Central memory CD8-positive, alpha-beta T cell (primary cell): ENCODE measurements at places on chromosomes 1 and 21.

- no peak overlapping the region for H3K4me3 ChIP-seq
- no peak overlapping the region for H3K27ac ChIP-seq
- H3K36me3 ChIP-seq = peaks cover 4% of the 10 kb centered on the region
- H3K27me3 ChIP-seq = no peaks in the 10 kb centered on the region
Observed at GRCh38 chr21:43372663-43373361, 54.1 kb downstream of the SIK1 start.

DNA sequence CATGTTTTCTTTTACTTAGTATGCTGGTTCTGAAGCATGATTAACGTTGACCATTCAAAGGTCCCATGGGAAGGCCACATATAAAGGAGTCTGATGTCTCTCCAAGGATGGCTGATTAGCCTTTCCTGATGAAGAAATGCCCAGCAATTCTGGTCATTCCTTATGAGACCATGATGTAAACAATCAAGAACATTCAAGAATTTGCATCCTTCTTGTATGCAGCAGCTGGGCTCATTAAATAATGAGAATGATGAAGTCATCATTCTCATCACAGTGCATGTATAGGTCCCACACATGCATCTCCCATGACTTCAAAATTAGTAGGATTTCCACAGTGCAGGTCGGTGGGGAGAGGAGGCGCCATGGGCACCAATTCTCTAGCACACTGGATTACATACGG is 85.4 kb downstream of the APP start:
- no peak overlapping the region for H3K4me3 ChIP-seq
- no peak for DNase-seq
- peaks cover 2% of the 10 kb centered on the region for H3K36me3 ChIP-seq
- H3K4me1 ChIP-seq = no peaks in the 10 kb centered on the region

DNA sequence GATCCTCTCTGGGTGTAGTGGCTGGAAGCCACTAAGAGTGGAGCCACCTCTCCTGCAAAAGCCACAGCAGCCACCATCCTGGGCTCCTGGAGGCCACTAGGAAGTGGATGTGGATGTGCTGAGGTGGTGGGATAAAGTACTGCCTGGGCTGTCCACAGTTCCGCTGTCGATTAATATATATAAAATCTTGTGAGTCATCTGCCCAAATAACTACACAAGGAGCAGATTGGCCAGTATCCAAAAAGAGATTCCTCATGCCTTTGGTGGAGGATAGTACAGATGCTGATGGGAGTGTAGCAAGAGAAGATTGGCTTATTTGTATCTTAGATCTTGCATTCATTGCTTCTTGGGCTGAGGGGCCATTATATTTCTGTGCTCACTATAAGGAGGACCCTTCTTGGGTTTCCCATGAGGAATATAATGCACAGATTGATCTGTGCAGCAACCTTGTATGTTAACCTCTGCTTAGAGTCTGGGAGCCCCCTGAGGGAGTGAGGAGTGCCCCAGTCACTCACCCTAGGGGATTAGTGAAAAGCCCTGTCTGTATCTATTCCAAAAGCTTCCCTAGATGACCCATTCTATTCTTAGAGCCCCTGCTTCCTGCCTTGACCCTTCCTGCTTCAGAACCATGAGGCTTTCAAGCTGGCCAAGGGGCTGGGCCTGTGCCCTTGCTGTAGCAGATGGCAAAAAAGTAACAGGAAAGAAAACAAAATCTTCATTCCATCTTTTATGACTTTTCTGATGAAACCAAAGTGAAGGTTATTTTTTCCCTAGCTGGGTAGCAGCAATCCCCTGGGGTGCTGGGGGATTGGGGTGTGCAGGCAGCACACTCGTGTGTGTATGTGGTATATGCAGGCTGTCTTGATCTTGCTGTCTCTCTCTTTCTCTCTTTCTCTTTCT is 31.7 kb downstream of the RCSD1 start:
- H3K27ac ChIP-seq = peak overlapping the region; percentile 65
- DNase-seq = no peak
- peaks cover 94% of the 10 kb centered on the region for H3K4me1 ChIP-seq
- H3K27me3 ChIP-seq = no peaks in the 10 kb centered on the region

DNA sequence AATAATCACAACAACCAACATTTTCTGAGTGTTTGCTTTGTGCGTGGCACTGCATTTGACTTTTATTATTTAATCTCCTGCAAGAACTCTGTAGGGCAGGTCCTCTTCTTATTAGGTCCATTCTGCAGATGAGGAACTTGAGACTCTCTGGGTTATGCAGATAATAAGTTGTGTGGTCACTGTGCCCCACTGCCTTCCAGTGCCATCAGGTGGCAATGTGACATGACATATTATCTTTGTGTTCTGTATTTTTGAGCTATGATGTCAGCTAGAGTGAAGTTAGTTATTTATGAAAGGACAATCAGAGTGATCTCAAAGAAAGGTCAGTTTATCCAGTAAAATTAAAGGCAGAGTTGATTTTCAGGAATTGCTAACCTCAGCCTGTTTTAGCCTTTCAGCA is 196.0 kb downstream of the FMN2 start:
- no peak for DNase-seq
- no peaks in the 10 kb centered on the region for H3K4me1 ChIP-seq
- H3K36me3 ChIP-seq = no peaks in the 10 kb centered on the region
- H3K27ac ChIP-seq = no peak overlapping the region

- H3K4me3 ChIP-seq = no peak overlapping the region
- no peak for DNase-seq
- H3K4me1 ChIP-seq = no peaks in the 10 kb centered on the region
- H3K27ac ChIP-seq = no peak overlapping the region
Observed at GRCh38 chr1:180928331-180929230, 15.9 kb downstream of the KIAA1614 start.

- H3K4me3 ChIP-seq = no peak overlapping the region
- H3K27ac ChIP-seq = peak overlapping the region; percentile 45
Observed at GRCh38 chr1:41895552-41895951, 23.2 kb downstream of the HIVEP3 start.

GRCh38 chr1:29574871-29575270 is 338.5 kb downstream of the PTPRU start:
- no peak for DNase-seq
- no peaks in the 10 kb centered on the region for H3K36me3 ChIP-seq
- no peaks in the 10 kb centered on the region for H3K4me1 ChIP-seq
- H3K4me3 ChIP-seq = no peak overlapping the region
- H3K27ac ChIP-seq = no peak overlapping the region

DNA sequence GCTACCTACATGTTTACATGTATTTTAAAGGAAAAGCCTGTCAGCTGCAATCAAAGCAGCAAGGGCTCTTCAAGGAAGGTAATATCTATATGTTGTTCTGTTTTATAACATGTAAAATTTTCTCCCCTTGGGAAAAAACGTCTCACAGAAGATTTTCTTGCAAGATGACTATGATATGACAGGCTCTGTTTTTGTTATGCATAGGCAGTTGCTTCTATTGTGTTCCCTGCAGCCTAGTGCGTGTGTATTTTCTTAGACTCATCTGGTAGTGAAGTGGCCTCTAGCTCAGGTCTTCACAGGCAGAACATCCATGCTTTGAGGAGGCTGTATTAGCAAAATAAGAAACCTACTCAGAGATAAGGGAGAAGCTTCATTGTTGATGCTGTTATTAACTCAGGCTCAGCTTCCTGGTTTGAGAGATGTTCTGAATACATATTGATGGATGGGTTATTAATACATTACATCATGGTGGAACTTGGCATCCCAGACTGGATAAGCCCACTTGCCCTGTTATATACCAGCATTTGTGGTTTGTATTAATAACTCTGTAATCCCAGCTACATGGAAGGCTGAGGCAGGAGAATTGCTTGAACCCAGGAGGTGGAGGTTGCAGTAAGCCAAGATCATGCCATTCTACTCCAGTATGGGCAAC is 35.8 kb downstream of the LAMC1 start:
- no peaks in the 10 kb centered on the region for H3K36me3 ChIP-seq
- no peak overlapping the region for H3K4me3 ChIP-seq
- no peaks in the 10 kb centered on the region for H3K4me1 ChIP-seq

DNA sequence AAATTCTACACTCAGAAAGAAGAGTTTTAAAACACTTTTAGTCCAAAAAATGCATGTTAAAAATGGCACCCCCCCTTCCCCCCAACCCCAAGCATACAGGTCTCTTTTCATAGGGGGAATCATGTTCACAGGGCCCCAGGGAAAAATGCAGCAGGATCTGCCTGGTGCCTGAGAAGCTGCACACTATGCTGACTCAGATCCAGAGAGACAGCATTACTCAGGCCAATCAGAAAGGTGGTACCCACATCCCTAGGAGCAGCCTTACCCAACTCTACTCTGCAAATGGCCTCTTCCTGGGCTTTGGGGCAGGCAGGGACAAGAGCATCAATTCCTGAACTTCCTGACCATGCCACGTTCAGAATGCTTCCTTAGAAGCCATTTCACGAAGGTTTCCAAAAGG is 119.0 kb downstream of the HIVEP3 start:
- peak overlapping the region; percentile 13 for H3K4me3 ChIP-seq
- no peak for DNase-seq
- peak overlapping the region; percentile 97 for H3K27ac ChIP-seq

- H3K27ac ChIP-seq = no peak overlapping the region
- peaks cover 7% of the 10 kb centered on the region for H3K4me1 ChIP-seq
- no peaks in the 10 kb centered on the region for H3K36me3 ChIP-seq
- H3K27me3 ChIP-seq = peaks cover 26% of the 10 kb centered on the region
Observed at GRCh38 chr1:86502721-86503405, 34.1 kb downstream of the CLCA1 start.

- peaks cover 39% of the 10 kb centered on the region for H3K4me1 ChIP-seq
- peak overlapping the region; percentile 98 for H3K4me3 ChIP-seq
- H3K27me3 ChIP-seq = no peaks in the 10 kb centered on the region
- peak overlapping the region; percentile 95 for H3K27ac ChIP-seq
- DNase-seq = peak; percentile 61
Observed at GRCh38 chr1:63593886-63594605, 835 bp downstream of the PGM1 start.

DNA sequence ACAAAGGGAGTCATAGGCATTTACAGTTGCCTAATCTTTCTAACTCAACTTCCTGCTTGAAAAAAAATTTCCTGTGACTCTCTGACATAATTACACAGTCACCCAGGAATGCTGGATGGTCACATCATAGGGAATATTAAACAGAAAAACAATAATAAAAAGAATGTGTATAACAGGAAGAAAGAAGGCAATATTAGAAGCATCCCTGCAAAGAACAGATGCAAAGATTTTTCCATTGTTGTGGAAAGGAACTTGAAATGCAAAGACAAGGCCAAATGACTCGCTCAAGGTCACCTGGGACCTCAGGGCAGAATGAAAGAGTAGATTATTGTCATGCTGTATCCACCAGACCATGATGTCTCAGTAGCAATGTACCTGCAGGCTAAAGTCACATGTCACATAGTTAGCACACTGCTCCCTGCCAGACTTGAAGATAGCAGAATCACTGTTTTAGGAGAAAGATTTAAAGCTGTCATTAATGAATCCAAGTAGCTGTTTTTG is 184.3 kb downstream of the CYYR1 start:
- H3K4me1 ChIP-seq = no peaks in the 10 kb centered on the region
- H3K36me3 ChIP-seq = no peaks in the 10 kb centered on the region
- no peak overlapping the region for H3K27ac ChIP-seq
- DNase-seq = no peak

GRCh38 chr1:67832737-67833601 is at the start of gene GNG12:
GNG12 (minus strand) TSS chr1:67833467; CDS start chr1:67707686, 125,781 bp downstream.
- H3K36me3 ChIP-seq = no peaks in the 10 kb centered on the region
- H3K4me1 ChIP-seq = peaks cover 10% of the 10 kb centered on the region
- no peak for DNase-seq
- H3K27me3 ChIP-seq = peaks cover 69% of the 10 kb centered on the region
- H3K4me3 ChIP-seq = peak within 1 kb of the TSS; percentile 73

- H3K4me1 ChIP-seq = no peaks in the 10 kb centered on the region
- no peaks in the 10 kb centered on the region for H3K36me3 ChIP-seq
- DNase-seq = no peak
- H3K27me3 ChIP-seq = peaks cover 25% of the 10 kb centered on the region
- H3K27ac ChIP-seq = no peak overlapping the region
Observed at GRCh38 chr1:7393136-7393535, 378.0 kb upstream of the VAMP3 start.

- no peak overlapping the region for H3K27ac ChIP-seq
- H3K27me3 ChIP-seq = peaks cover 60% of the 10 kb centered on the region
- H3K36me3 ChIP-seq = peaks cover 3% of the 10 kb centered on the region
- DNase-seq = no peak
Observed at GRCh38 chr1:168958562-168959289, 147.8 kb upstream of the ATP1B1 start.
